ENCODE measurements at places on chromosomes 4 and X.

GRCh38 chrX:119251386-119251785 lies 15.3 kb downstream of the PGRMC1 start:
- no peak for DNase-seq

- no peak for DNase-seq
Measured at GRCh38 chr4:78799551-78800495, 23.7 kb downstream of the BMP2K start.

DNA sequence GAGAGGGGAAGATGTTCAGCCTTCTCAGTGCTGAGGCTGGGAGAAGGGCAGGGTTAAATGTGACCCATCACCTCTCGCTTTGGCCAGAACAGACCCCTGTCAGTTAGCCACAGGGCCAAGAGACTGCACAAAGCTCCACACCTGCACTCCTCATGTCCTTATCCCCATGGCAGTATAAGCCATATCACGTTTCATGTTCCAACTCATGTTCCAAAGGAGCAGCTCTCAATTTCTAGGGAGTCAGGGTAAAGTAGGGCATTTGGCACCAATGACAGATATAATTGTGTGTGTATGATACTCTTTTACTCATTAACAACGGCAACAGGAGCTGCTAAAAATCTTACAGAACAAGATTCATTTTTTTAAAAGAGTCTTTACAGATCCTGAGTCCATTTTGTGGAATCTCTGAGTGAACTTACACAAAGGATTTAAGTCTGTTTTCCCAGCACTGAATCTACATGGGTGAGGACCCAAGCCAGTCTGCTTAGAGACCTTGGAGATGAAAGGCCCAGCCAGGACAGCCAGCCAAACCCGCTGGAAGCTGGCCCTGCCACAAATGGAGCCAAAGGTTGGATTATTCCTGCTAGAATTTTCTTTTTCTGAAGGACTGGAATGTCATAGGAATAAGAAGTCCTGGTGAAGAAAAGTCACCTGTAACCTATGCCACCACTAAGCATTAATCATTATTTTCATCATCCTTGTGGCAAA lies 129.1 kb upstream of the SMAD1 start:
- no peak for DNase-seq

- no peak for DNase-seq
Measured at GRCh38 chr4:96164814-96165351, 325.0 kb downstream of the PDHA2 start.

DNA sequence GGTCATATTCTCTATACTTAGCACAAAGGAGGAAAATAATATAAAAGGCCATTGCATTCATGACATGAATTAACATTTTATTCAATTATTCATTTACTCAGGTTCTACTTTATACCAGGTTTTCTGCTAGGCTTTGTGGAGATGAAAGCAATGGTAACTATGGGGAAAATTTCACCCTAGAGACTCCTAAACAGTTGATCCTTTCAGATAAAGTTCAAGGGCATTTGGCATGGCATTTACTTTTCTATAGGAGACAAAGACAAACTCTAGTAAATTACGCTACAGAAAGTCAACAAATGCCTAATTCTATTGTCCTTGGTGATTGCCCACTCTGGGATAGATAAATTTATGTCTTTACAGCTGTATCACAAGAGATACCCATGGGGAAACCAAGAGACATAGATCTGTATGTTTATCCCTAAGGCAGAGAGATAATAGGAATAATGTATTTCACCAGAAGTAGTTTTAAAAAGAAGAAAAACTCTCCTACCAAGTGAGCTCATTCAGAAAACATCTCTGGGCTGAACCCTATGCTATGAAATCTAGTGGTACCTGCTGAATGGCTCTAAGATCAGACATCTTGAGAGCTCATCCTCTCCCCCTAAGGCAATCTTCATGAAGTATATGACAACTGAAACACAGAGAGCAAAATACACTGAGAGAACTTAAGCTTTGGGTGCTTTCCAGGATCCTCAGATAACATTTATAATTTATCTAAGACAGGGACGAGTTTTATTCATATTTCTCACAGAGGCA lies 316.7 kb downstream of the ANTXR2 start:
- DNase-seq: no peak

- DNase-seq: no peak
Measured at GRCh38 chr4:150943126-150943525, 72.0 kb downstream of the LRBA start.

DNA sequence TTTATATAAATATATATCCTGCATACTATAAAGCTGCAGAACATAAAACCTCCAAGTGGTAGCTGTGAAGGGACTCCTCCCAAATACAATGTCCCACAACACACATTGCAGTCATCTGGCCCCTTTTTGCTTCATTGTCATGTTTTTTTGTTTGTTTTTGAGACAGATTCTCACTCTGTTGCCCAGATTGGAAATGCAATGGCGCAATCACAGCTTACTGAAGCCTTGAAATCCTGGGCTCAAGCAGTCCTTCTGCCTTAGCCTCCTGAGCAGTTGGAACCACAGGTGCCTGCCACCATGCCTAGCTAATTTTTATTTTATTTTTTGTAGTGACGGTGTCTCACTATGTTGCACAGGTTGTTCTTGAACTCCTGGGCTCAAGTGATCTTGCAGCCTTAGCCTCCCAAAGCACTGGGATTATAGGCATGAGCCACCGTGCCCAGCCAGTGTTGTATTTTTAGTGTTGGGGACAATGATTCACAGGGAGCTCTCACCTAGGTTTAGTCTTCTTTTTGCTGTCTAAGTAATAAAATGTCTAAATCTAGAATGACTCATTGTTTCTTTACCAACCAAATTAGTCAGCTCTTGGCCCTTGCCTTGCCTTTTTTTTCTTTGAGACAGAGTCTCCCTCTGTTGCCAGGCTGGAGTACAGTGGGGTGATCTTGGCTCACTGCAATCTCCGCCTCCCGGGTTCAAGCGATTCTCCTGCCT lies 24.0 kb upstream of the XIAP start:
- no peak for DNase-seq

- DNase-seq: no peak
Measured at GRCh38 chr4:38747629-38748028, 35.2 kb downstream of the TLR10 start.

DNA sequence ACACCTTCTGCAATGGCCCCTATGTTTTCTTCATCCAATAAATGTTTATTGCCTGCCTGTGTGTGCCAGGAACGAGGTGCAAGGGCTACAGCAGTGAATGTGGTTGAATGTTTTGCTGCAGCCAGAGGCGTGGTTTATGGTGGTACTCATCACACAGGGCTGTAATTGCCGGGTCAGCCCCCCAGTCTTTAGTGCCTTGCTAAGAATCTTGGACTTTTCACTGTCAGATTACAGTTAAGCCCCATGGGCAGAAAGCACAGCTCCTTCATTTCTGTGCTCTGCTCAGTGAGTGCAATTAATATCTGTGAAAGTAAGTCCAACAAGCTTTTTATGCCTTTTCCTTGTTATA lies 67.8 kb downstream of the TAPT1 start:
- DNase-seq: no peak

DNA sequence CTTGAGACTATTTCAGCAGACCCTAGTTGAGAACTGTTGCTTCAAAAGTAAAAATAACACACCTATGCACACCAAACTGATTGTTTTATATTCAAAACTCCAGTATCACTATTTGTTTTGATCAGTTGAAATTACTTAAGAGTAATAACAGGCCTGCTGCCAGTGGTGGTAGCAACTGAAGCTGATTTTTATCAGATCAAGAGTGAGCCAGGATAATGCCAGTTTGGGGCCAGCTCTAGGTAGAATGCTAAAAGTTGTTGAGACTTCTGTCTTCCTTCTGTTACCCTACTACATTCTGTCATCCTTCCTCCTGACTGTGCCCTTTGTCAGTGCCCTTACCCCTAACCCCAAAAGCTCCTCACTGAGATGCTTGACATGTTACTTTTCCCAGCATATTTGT lies 228.7 kb upstream of the SPRY1 start:
- DNase-seq: no peak

Data from activated T-helper 9 cell treated with anti-CD3 and anti-CD28 coated beads, Interleukin-2, amount 50 U/mL, for 16 hours (primary cell).